ENCODE measurements at places on chromosomes 2 and 18. TPM values are rescaled to one million over a fixed set of nuclear protein-coding genes. Genes with fewer than 3 reads are reported as not detected.

DNA sequence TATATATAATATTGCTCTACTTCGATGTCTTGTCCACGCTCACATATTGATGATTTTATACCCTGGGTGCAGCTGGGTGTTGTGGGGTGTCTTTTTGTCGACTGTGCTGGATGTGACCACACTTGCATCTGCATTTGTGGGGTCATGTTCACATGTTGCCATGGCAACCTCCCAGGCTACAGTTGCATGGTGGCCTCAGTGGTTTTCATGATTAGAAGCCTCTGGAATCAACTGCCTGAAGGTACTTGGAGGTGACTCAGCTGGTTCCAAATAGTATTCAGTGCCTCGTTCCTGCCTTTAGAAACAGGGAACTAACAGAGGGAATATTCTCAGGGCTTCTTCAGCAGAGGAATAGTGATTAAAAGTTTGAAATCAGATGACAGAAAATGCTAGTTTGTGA is 166.3 kb upstream of the NYAP2 start:
- DNase-seq = no peak

The MAPRE3 gene
- total RNA-seq = 7.9 TPM

The EVX2 gene
- not detected for total RNA-seq

DNA sequence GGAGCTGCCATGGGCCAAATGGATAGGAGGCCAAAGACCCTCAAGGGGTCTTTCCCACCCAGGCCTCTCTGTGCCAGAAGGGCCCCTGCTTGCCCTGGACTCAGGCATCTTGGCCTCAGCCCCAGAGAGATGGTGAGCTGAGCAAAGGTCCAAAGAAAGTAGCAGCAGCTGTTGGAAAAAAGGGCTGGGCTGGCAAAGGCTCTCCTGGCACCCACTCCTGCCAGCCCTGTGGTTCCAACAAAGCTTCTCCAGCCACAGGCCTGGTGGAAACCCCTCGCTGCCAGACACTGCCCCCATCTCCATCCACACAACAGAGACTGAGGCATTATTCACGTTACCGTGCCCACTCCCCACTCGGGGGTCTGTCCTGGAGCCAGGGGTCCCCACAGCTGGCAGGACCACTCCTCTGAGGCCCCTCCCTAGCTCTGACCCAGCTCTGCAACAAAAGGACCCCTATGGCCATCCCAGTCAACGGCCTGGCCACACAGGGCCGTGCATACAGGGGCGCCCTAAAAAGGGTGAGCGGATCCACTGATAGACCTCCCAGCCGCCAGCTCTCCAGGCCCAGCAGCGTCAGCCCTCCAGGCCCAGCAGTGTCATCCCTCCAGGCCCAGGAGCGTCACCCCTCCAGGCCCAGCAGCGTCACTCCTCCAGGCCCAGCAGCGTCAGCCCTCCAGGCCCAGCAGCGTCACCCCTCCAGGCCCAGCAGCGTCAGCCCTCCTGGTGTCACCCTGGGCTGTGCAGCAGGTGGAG is 10.1 kb downstream of the BIN1 start:
- no peak for DNase-seq

The CFAP221 gene
- not detected for total RNA-seq

The DQX1 gene
- total RNA-seq = not detected

GRCh38 chr18:2083691-2084090 is 487.6 kb downstream of the METTL4 start:
- no peak for DNase-seq

DNA sequence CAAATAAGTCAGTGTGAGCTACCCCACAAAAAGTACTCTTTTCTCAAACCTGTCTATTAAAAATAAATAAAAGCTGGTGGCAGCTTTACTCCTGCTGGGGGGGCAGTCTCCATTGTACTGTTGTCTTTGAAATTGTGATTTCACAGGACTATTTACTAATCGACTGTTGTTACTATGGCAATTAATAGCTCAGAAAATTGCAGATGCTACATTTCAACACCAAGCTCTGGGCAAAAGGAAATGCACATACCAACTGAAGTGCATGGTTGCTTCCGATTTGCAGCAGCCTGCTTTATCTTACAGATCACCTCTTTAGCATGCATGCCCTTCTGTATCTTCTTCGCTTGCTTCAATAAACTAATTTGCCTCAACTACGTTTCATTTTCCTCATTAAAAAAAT is 117.6 kb upstream of the DAPL1 start:
- no peak for DNase-seq

All from fibroblast of lung (primary cell).